CD4-positive, CD25-positive, alpha-beta regulatory T cell (primary cell): ENCODE measurements at places on chromosomes 13 and 19. TPM values are rescaled to one million over a fixed set of nuclear protein-coding genes. Genes with fewer than 3 reads are reported as not detected.
A peak's percentile ranks its signal among the peaks of the same experiment; 100 is the strongest.

- no peak for DNase-seq
- H3K4me1 ChIP-seq = peaks cover 42% of the 10 kb centered on the region
- peak overlapping the region; percentile 41 for H3K27ac ChIP-seq
- no peaks in the 10 kb centered on the region for H3K27me3 ChIP-seq
- peaks cover 68% of the 10 kb centered on the region for H3K36me3 ChIP-seq
Measured at GRCh38 chr13:114048443-114048842, 74.6 kb upstream of the C13orf46 start.

Gene LPAR2
- 46.7 TPM for polyA plus RNA-seq

Gene ITGBL1
- not detected for polyA plus RNA-seq

GRCh38 chr13:74450964-74451363 lies 316.8 kb upstream of the KLF12 start:
- H3K4me3 ChIP-seq = no peak overlapping the region
- DNase-seq = no peak
- H3K4me1 ChIP-seq = no peaks in the 10 kb centered on the region
- H3K27ac ChIP-seq = no peak overlapping the region
- no peaks in the 10 kb centered on the region for H3K36me3 ChIP-seq

- H3K27ac ChIP-seq = no peak overlapping the region
- H3K36me3 ChIP-seq = no peaks in the 10 kb centered on the region
- H3K4me3 ChIP-seq = no peak overlapping the region
- no peak for DNase-seq
- no peaks in the 10 kb centered on the region for H3K27me3 ChIP-seq
Measured at GRCh38 chr13:112194167-112194530, 127.2 kb downstream of the SOX1 start.

GRCh38 chr13:40509876-40510275 lies 156.6 kb downstream of the FOXO1 start:
- no peak for DNase-seq
- H3K36me3 ChIP-seq = no peaks in the 10 kb centered on the region
- H3K27ac ChIP-seq = no peak overlapping the region
- H3K4me3 ChIP-seq = no peak overlapping the region
- H3K27me3 ChIP-seq = no peaks in the 10 kb centered on the region
- peaks cover 15% of the 10 kb centered on the region for H3K4me1 ChIP-seq

Gene ZNF554
- 1.8 TPM for polyA plus RNA-seq

- H3K4me3 ChIP-seq = no peak overlapping the region
- H3K36me3 ChIP-seq = no peaks in the 10 kb centered on the region
- H3K27me3 ChIP-seq = no peaks in the 10 kb centered on the region
- DNase-seq = no peak
Measured at GRCh38 chr13:26864576-26864975, 104.0 kb upstream of the GPR12 start.

Gene CAPS
- polyA plus RNA-seq = 1.2 TPM

Gene PRKACA
- polyA plus RNA-seq = 0.58 TPM

- peak overlapping the region; percentile 97 for H3K27ac ChIP-seq
- H3K27me3 ChIP-seq = no peaks in the 10 kb centered on the region
- peaks cover 7% of the 10 kb centered on the region for H3K36me3 ChIP-seq
Measured at GRCh38 chr19:6373096-6373812, 660 bp downstream of the ALKBH7 start.

Gene CCDC70
- polyA plus RNA-seq = not detected

GRCh38 chr19:46844067-46844489 lies 6.6 kb downstream of the AP2S1 start:
- DNase-seq = no peak
- H3K27ac ChIP-seq = no peak overlapping the region
- H3K4me1 ChIP-seq = no peaks in the 10 kb centered on the region

GRCh38 chr19:10975374-10976130 lies 14.7 kb downstream of the SMARCA4 start:
- no peaks in the 10 kb centered on the region for H3K27me3 ChIP-seq
- H3K4me3 ChIP-seq = no peak overlapping the region
- H3K36me3 ChIP-seq = no peaks in the 10 kb centered on the region
- peaks cover 6% of the 10 kb centered on the region for H3K4me1 ChIP-seq
- H3K27ac ChIP-seq = no peak overlapping the region
- DNase-seq = no peak
